ENCODE measurements at places on chromosomes 4 and X.

GRCh38 chr4:53919535-53919934 lies 144.9 kb downstream of the CHIC2 start:
- no peak for DNase-seq

DNA sequence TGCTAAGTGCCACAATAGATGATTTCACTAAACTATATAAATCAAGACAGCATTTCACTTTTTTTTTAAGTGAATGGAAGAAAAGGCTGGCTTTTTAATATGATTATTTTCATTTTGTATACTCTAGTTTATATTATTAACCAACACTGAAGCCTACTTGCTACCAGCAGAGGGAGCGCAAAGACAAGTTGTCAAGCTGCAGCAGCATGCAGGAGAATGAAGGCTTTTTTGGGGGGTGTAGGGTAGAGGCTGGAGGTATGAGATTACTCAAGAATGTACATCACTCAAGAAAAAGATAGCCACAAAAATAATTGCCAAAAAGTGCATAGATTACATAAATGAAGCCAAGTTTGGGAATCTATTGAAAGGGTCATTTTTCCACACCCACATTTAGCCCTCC lies 519.5 kb downstream of the FGF13 start:
- no peak for DNase-seq

DNA sequence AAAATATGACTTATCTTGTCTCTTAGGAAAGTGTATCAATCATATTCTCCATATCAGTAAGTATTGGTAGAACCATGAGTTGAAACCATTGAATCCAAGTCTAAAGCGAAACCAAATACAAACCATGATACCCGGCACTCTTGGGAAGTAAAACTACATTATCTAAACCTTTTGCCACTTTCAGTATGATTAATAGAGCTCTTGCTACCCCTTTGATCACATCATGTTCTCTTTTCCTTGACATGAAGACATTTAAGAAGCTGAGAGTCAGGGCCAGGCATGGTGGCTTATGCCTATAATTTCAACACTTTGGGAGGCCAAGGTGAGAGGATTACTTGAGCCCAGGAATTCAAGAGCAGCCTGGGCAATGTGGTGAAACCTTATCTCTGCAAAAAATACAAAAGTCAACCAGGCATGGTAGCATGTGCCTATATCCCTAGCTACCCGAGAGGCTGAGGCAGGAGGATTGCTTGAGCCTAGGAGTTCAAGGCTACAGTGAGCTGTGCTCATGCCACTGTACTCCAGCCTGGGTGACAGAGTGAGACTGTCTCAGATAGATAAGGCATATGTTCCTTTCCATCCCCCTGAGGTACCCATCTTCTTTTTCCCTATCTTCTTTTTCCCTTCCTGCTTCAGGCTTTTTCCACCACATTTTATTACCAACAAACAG lies 45.4 kb downstream of the CEP135 start:
- no peak for DNase-seq

DNA sequence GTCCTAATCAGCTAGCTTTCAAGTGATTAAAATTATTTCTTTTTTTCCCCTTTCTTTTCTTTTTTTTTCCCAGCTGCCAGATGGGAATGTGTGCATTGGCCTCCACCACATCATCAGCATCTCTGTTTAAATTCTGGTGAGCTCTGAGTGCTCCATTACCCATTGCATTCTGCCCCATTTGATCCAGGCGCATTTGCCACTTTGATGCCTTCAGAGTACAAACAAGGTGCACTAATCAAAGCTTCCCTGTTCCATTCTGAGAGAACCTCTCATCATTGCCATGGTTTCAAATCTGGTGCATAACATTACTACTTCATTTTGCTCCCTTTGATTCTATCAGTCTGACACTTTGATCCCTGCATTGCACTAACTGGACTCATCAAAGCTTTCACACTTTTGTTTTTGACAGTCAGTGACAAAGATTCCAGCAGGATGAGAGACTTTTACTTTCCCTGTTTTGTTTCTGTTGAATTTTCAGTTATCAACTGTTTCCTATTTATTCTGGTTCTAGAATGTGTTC lies 238.8 kb upstream of the PCDH10 start:
- DNase-seq: no peak

DNA sequence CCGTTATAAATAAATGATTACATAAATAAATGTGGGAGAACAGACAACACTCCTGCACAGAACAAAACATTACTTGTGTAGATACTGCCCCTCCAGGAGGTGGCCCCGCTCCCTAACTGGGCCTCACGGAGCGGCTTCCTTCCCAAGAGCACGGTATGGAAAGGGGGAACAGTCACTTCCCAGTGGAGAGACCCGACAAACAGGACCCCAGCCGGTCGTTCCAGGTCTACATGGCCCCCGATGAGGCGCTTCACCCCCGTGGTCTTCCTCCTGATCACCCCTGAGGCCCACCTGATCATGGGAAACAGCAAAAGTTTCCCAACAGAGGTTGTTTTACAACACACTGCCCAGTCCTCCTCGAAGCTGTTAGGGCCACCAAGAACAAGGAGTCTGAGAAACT lies 6.6 kb upstream of the SLC6A8 start:
- DNase-seq: no peak

DNA sequence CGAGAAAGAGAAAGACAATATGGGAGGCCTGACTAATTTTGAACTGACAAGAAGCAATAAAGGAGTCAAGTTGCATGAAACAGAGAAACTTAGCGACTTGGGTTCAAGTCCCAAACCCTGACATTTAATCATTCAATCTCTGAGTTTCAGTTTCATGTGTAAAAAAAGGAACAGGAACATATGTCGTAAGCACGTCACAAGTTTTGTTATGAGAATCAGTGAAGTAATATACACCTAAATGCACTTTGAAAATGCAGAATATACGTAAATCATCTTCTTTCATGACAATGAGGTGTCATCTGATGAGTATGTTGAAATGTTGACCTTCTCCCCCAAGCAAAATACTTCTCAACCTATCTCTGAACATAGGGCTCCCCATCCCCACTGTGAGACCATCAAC lies 10.4 kb downstream of the ACOT9 start:
- no peak for DNase-seq

DNA sequence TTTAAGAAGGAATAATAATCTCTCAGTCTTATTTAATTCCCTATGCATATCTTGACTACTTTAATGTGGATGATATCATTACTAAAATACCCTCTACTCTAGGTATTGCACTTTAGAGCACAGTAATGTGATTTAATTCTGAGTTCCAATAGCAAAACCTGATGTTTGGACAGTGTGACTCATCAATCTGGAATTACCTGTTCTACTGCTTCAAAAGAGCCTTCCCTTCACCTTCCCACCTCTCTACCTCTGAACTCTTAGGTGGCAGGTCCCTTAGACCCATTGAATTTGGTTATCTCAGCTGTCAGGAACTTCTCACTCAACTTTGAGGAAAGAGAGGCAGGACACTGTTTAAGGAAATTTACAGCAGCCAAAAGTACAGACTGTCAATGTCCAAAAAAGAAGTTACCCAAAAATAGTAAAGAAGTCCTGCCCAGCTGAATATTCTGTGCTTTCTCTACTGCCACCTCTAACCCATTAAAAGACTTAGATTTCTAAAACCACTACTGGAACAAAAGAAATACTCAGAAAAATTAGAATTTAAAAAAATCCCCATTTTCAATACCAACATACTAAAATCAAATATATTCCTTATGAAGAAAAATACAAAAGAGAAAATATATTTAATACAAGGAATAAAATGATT lies 123.1 kb upstream of the GPM6A start:
- no peak for DNase-seq

DNA sequence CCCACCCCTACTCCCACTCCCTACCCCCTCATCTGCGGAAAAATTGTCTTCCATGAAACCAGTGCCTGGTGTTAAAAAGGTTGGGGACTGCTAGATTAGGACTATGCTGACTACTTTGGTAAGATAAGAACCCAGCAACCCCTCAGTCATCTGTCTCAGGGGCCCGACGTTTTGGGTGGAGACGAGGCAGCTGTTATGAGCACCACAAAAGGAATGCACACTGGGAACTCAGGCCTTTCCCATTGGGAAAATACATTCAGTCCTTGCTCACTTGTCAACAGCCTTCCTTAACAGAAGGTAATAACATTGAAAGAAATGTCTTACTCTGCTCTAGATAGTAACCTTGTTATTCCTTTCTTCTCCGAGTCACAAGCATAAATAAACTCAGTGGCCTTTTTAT lies 310.8 kb downstream of the AFF2 start:
- no peak for DNase-seq

DNA sequence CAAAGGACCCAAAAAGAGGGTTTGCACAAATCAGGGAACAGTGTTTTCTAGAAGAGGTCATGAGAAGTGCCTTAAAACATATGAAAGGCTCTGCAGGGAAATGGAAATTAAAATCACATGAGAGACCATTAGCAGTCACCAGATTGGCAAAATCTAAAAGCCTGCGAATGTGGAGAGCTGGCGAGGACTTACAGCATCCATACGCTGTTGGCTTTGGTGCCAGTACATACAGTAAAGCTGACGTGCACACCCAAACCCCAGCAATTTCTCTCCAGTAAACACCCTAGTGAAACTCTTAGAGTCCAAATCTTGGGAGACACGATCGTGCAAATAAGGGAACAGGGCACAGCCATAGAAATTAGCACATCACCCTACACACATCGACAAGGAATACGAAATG lies 25.4 kb upstream of the PPP2R2C start:
- DNase-seq: no peak

GRCh38 chrX:9966775-9967408 lies at the start of gene CLDN34:
TSS of gene CLDN34 (plus strand) at chrX:9967358. CDS start at chrX:9967358, 0 bp downstream.
- DNase-seq: no peak

- no peak for DNase-seq
These were observed 2.8 kb upstream of the SOD3 start for GRCh38 chr4:24792552-24792951.

- no peak for DNase-seq
These were observed 133.4 kb upstream of the GATB start for GRCh38 chr4:151894246-151894645.

DNA sequence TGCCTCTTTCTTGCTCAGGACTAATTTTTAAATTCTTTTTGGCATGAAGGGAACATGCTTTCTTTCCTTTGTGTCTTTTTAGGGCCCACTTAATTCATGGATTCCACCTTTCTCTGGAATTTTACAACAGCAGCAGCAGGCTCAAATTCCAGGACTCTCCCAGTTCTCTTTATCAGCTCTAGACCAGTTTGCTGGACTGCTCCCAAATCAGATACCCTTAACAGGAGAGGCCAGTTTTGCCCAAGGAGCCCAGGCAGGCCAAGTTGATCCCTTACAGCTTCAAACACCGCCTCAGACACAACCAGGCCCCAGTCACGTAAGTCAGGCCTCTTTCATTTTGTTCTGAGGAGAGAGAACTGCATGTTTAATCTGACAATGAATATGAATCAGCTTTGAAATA lies 2.3 kb downstream of the ODAM start:
- DNase-seq: no peak

GRCh38 chr4:138805736-138806135 lies 209.8 kb upstream of the NOCT start:
- no peak for DNase-seq
